Keratinocyte (primary cell): ENCODE measurements at places on chromosomes 3 and 15. TPM values are rescaled to one million over a fixed set of nuclear protein-coding genes. Genes with fewer than 3 reads are reported as not detected.
A peak's percentile ranks its signal among the peaks of the same experiment; 100 is the strongest.

DNA sequence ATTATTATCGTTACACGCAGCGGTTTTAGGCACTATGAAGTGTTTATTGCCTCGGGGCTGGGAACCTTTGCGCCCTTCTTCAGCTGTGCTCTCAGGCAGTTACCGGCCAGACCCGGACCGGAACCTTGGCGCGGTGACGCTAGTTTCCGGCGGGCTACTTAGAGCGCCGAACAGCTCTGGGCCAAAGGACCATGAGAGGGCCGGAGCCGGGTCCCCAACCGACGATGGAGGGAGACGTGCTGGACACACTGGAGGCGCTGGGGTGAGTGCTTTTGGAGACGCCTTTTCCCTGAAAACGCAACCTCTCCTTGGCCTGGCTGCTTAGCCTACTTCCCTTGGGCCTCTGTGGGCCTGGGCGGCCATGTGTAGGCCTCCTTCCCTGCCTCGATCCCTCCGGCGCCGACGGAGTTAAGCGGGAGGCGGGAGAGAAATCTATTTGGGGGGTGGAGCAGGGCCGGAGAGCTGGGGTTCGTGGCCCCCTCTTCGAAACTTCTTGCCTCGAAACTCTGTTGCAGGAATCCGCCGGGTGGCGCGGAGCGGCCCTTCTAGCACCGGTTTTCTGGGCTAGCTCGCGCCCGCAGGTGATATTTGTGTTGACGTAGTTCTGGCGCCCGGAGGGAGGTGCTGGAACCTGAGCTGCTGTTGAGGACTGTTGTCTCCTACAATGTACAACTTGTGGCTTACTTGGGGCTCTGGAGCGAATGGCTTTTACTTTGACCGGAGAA lies at the start of gene FAM98B:
Gene FAM98B (plus strand): TSS at position 157 of the 725 bp plus-strand sequence. CDS start 35 bp downstream, at position 192.
- DNase-seq, result peak; percentile 32

GRCh38 chr3:115968871-115969270 lies 345.6 kb downstream of the GAP43 start:
- DNase-seq, result no peak

DNA sequence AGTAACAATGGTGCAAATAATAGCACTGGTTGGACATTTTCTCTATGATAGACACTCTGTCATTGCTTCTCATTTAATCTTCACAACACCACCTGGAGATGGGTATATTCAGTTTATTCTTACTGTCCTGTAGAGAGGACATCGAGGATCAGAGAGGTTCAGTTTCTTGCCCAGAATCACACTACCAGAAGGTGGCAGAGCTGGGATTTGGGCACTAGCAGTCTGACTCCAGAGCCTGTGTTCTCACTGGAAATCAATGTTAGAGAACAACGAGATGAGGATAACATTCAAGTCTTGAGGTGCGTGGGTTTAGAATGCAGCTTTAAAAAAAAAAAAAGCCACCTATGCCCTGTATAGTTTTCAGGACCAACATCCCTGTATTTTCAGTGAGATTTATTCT lies 127.8 kb downstream of the SYNPR start:
- no peak for DNase-seq

GRCh38 chr3:18061737-18062656 lies 319.6 kb upstream of the TBC1D5 start:
- no peak for DNase-seq

Gene POTEB3
- not detected in 3 replicates for polyA plus RNA-seq

Gene IL17RE
- polyA plus RNA-seq, result 10.7 to 24.4 TPM (median 16.0 TPM) in 3 replicates
